ENCODE measurements at places on chromosomes 6 and 20.

DNA sequence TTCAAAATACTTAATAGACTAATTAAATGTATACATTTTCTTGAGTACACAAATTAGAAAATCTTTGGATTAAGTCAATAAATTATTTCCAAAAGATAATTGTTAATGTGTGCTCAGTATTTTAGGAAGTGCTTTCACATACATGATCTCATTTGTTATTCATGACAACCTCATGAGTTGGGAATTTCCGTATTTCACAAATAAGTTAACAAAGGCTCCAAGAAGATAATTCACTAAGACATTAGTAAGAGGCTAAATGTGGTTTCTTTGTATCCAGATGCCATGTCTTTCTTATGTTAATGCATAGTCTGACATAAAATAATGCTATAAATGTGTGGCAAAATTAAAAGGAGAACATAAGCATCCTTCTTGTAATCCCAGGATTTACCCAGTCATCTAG lies 79.5 kb upstream of the TCF21 start:
- no peak for DNase-seq

DNA sequence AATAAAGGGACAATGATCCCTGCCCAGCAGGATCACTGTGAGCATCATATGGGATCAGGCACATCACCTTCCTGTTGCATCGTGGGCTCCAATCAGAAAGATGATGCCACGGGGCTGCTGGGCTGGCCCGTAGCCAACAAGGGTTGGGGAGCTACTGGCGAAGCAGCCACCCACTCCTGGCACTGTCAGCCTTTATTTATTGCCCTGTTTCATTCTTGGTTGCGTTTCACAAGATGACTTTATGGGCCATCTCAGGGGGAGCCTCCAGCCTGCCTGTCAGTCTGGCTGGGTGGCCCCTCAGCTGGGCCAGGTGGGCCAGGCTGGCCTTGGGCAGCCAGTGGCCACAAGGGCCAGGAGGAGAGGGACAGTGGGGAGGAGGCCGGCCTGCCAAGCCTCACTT lies 17.3 kb downstream of the VSTM2L start:
- no peak for DNase-seq

DNA sequence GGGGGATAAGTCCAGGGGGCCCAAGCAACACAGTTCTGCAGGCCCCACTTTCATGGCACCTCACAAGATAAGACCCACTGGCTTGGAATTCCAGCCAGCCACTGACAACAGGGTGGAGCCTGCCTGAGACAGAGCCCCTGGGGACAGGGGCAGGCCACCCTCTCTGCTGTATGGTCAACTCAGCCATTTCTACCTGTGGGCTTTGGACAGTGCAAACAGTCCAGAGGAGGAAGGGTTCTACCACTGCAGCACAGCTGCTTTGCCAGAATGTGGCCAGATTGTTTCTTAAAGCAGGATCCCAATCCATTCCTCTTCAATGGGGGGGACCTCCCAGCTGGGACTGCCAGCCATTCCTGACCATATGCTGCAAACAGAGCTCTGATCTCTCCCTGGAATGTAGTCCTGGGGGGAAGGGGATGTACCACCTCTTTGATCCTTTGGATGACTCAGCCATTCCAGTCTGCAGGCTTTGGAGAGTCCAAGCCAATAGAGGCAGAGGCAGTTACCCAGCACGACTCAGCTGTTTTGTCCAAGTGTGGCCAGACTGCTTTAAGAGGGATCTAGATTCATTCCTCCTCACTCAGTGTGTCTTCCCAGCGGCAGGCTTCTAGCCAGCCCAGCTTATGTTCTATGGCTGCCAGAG lies 842.2 kb downstream of the EPHA7 start:
- DNase-seq = no peak

DNA sequence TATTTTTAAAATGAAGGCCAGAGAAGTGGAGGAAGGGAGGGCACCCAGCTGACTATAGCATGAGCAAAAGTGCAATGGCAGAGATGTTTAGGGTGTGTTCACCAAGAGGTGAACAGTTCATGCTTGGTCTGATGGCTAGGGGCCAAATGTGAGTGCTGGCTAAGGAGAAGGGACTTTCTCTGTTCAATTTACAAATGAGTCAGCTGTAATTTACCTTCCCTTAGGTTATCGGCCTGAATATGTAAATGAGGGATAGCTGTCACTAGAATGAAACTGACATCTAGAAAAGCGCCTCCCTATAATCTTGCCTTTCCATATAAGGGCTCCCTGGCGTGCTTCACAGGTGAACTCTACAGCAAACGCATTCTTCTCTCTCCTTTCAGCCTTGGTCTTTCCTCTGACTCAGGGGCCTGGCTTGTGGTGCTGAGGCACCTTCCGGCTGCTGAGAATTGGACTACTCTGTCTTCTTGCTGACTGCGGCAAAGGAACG lies 114.7 kb upstream of the BACH2 start:
- no peak for DNase-seq

GRCh38 chr6:72787391-72788031 lies 165.6 kb downstream of the KCNQ5 start:
- no peak for DNase-seq

- DNase-seq = no peak
Observed at GRCh38 chr6:107079429-107079828, 35.9 kb downstream of the BEND3 start.

- no peak for DNase-seq
Observed at GRCh38 chr20:49674383-49675352, 39.0 kb downstream of the B4GALT5 start.

DNA sequence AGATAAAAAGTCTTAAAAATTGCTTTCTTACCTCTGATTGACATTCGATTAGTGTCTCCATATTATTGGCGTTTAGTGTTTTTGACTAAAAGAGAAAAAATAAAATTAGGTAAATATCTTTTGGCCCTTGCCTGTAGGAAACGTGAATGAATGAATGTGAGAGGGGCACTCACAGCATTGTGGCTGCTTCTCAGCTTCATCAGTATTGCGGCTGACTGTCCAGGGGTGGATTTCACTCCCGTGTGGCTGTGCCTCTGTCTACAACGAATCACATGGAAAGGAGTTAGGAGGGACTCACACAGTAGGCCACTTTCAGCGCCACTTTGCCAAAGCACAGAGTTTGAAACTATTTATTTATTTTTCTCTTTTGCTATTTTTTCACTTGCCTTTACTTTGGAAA lies 844 bp downstream of the TAGAP start:
- DNase-seq = no peak
